ENCODE measurements at places on chromosomes 13 and 19.

DNA sequence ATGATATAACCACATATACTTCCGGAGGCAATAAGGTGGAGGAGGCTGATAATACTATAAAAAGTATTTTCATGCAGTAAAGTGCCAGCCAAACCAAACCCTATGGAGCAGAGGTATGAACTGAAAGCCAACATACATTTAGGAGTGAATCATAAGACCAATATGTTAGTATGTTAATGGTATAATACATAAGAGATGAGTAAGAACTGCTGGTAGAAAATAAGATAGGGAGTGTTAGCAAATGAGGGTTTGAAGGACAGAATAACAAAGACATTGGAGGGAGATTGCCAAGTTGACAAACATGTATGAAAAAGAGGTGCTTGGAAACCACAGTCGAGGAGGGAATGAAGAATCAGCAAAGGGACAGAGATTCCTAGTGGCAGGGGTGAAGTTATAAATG lies 10.8 kb downstream of the ENOX1 start:
- no peak for DNase-seq

- DNase-seq, result peak; percentile 28
Observed at GRCh38 chr19:7159105-7159933, 89.8 kb downstream of the ZNF557 start.

DNA sequence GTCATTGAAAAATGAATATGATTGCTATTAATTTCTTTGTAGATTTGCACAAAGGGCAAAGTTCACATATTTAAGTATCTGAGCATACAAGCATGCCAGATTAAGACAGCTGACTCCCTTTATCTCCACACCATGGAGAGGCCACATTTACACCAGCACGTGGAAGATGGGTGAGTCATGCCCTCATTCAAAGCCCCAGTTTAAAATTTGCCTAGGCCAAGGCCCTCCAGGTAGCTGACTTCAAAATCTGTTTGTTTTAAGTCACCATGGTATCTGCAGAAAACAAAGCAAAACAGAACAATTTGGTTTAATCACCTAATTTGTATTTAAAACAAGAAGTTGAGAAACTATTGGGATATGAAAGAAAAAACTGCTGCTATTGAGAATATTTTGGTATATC lies 109.2 kb downstream of the ESD start:
- DNase-seq, result no peak

- DNase-seq, result no peak
Observed at GRCh38 chr19:18434411-18435175, 3.3 kb downstream of the ISYNA1 start.

GRCh38 chr13:101451641-101452040 lies 834 bp upstream of the ITGBL1 start:
- no peak for DNase-seq

- DNase-seq, result no peak
Observed at GRCh38 chr19:48628486-48629296, 8.5 kb downstream of the DBP start.

- no peak for DNase-seq
Observed at GRCh38 chr19:48676887-48677286, 4.1 kb upstream of the NTN5 start.

- DNase-seq, result no peak
Observed at GRCh38 chr19:47430041-47430802, 10.9 kb upstream of the MEIS3 start.

GRCh38 chr13:94028650-94029049 lies 450.8 kb downstream of the DCT start:
- no peak for DNase-seq

GRCh38 chr19:13150931-13151604 lies 857 bp downstream of the IER2 start:
- DNase-seq, result no peak

DNA sequence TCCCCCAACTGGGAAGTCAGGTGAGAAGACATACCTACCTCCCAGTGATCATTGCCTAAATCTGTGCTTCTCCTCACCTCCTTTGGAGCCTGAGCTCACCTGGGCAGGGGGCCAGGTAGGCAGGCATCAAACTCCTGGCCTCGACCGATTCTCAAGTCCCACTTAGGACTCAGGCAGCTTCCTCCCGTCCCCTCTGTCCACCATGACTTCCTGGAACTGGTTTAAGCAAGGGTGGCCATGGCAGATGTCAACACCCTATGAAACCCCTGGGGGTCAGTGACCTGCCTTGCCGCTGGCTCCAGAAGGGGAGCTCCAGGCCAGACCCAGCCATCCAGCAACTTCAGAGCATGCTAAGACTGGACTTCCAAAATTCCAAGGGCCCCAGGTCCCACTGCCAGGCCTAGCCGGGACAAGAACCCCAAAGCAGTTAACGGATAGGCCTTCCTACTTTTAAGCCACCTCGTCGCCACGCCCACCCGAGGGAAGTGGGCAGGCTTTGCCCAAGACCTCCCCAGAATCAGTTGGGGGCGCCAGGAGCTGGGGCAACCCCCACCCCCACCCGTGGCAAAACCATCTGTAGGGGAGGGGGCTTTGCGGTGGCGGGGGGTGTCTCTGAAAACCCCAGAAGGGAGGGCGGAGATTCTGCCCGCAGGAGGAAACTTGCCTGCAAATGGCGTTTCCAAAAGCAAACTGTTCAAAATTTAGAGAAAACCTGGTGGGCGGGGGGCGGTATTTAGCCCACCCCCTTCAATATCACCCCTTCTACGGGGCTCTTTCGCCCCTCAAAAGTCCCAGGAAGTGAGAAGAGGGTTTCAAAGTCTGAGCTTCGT lies 657 bp downstream of the PLIN3 start:
- DNase-seq, result peak; percentile 20

- no peak for DNase-seq
Observed at GRCh38 chr19:12111176-12111575, 29.0 kb downstream of the ZNF20 start.

DNA sequence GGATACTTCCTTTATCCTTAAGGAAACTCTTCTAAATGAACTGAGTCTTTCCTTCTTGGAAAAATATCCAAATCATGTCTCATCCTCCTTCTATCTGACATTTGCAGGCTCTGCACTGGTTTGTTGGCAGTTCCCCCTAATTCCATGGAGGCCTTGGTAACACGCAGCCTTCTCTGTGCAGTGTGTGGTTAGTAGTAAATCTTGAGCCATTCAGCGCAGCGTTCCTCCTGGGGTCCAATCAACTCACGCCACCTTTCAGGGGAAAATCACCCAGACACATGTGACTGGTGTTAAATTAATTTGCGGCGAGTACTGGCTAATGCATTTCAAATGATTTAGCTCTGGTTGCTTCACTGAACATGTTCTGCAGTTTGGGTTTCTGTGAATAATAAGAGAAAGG lies 21.0 kb upstream of the CBY2 start:
- no peak for DNase-seq

DNA sequence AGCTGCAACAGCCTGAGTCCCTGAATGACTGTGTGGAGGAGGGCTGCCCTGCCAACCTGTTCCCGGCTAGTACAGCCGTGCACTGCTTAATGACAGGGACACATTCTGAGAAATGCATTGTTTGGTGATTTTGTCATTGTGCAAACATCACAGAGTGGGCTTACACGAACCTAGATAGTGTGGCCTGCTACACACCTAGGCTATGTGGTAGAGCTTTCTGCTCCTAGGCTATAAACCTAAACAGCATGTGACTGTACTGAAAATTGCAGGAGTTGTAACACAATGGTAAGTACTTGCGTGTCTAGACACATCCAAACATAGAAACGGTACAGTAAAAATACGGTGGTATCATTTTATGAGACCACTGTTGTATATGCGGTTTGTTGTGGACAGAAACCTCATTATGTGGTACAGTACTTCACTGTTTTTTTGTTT lies 35.0 kb downstream of the VASP start:
- DNase-seq, result no peak

- no peak for DNase-seq
Observed at GRCh38 chr13:23212671-23213070, 31.9 kb downstream of the SGCG start.

DNA sequence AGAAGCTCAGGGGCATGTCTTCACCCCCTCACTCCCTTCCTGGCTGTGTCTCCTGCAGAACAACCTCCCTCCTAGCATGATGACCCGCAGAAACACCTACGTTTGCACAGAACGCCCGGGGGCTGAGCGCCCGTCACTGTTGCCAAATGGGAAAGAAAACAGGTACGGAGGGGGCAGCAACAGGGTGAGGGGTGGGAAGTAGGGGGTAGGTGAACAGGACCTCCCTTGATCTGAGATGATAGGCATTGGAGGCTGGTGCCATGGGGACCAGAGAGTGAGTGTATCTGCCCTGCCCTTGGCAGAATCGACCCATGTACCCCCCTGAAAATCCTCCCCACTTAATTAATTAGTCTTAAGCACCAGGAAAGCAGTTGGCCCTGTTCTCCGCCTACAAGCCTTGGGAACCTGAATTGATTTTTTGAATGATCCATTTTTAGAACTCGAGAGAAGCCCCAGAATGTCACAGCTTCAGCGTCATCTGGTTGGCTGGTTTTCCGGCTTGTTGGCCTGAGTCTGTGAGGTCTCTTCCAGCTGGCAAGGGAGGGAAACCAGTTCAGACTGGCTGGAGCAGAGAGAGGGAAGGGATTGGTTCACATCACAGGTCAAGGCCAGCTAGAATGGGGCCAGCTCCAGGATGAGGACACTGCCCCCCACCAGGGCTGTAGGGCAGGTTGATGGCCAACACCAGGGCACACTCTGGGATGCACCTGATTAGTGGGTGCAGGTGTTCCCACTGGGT lies 28.2 kb downstream of the CKM start:
- DNase-seq, result no peak

DNA sequence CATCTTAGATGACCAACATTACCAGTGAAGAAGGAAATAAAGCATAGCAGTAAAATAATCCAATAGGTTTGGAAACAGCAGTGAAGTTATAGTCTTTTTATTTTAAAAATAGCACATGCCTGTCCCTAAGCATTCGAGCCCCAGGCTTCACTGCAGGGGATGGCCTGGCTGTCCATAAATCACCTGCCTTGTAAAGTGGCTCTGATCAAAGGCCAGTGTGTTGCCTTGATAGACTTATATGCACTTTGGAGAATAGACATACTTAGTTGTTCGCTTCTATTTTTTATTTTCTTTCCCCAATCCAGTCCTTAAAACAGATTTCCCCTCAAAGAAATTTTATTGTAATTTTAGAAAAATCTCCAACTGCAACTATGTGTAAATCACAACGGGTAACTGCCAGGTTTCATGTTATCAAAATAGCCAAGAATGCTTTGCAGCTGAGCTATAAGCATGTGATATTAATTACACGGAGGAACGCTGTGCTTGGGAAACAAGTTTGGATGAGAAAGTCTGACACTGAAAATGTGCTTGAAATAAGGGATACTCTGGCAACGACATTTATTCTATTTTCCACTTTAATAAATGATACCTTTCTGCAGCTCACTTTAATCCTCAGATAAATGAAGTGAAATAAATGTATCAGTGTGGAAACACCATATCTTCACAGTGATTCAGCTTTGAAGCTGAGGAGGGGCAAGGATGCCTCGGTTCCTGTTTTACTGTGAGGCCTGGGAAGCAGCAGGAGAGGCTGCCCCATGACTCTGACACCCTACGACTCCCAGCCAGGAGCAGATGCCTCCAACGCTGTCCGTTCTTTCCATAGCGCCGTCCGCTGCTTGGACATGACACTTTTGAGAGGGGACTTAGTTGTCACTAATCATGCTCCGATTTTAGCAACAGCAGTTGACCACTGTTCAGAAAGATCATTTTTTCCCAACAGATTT lies 5.5 kb upstream of the METTL21C start:
- DNase-seq, result no peak
